GM23248 (cell line): ENCODE measurements at places on chromosomes 4 and X.

DNA sequence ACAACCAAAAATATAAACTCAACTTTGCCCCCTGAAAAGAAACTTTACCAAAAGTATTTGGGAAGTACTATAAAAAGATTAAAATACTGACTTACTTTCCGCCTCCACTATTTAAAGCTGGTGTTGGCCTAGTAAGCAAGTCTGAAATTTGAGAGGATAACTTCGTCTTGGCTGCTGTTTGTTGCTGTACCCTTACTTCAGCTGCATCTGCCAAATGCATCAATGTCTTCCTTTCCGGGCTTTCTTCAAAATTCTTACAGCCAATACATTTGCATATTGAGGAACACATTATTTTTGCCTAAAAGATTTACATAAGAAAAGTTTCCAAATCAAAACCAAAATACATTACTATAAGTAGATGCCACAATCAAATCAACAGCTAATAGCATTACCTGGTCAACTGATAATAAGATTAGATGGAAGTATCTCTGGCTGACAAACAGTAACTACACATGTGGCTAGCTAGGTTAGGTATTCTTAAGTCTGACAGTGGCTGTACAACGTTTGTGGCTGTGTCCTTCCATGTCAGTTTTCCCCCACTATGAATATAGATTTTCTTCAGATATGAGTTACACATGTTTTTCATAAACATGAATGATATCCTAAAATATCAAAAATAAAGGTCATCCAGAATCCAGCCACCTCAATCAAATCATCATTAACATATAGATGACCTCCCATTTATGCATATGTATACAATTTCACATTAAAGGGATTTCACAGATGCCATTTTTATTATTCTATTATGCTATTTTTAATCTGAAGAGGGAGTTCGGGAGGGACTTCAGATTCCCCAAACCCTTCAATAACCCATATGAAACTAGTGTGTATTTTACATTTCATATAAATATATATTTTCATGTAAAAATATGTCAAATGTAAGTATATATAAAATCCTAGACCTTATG, 30.6 kb downstream of the THAP9 start:
- H3K27me3 ChIP-seq, result no peaks in the 10 kb centered on the region
- H3K4me3 ChIP-seq, result no peak overlapping the region
- no peaks in the 10 kb centered on the region for H3K4me1 ChIP-seq
- no peak for DNase-seq
- no peak overlapping the region for H3K27ac ChIP-seq

- no peaks in the 10 kb centered on the region for H3K27me3 ChIP-seq
- H3K4me1 ChIP-seq, result peaks cover 14% of the 10 kb centered on the region
- peak overlapping the region; percentile 22 for H3K4me3 ChIP-seq
- peak; percentile 18 for DNase-seq
- H3K36me3 ChIP-seq, result no peaks in the 10 kb centered on the region
Measured at GRCh38 chr4:119693126-119693525, 64.5 kb upstream of the PDE5A start.

DNA sequence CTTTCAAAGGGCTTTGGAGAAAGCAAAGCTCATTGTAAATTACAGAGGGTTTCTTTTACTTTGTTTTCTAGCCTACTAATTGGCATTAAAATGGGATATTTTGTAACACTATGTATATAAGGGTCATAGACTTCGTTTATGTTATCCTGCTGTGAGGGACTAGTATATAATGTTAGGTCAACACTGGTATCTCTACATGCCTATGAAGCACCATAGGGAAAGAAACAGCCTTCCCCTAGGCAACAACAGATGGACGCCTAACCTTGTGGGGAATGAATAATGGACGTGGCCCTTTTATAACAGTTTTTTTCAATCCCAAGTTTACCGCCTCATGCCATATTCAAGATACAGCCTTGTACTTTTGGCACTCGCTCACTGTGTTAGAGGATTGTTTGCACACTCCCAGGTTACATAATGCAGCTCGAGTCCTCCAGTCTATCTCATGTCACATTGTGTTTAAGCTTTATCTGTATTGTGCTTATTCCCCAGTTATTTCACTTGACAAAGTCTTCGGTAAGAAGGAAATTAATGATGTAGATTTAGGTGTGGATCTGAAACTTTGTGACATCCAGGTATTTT, 711.0 kb downstream of the RPA4 start:
- H3K27ac ChIP-seq, result no peak overlapping the region
- H3K4me3 ChIP-seq, result no peak overlapping the region
- no peak for DNase-seq

DNA sequence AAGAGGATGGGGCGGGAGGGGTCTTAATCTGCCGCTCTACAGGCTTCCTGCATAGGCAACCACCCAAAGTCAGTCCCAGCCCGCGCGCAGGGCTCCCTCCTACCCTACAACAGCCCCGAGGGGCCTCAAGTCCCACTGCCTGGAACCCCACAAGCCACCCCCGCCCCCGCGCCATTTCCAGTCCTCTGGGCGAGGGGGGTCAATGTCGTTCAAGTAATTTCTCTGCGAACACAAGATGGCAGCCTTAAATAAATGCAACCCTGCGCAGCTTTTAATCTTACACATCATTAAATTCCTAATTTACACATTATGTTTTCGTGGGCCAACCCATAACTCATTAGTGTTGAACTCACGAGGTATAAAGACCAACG, 92.9 kb downstream of the BCOR start:
- H3K27me3 ChIP-seq, result no peaks in the 10 kb centered on the region; the same call in 1 of the 2 replicates
- H3K36me3 ChIP-seq, result no peaks in the 10 kb centered on the region
- no peak for DNase-seq
- H3K27ac ChIP-seq, result no peak overlapping the region
- H3K4me3 ChIP-seq, result no peak overlapping the region

DNA sequence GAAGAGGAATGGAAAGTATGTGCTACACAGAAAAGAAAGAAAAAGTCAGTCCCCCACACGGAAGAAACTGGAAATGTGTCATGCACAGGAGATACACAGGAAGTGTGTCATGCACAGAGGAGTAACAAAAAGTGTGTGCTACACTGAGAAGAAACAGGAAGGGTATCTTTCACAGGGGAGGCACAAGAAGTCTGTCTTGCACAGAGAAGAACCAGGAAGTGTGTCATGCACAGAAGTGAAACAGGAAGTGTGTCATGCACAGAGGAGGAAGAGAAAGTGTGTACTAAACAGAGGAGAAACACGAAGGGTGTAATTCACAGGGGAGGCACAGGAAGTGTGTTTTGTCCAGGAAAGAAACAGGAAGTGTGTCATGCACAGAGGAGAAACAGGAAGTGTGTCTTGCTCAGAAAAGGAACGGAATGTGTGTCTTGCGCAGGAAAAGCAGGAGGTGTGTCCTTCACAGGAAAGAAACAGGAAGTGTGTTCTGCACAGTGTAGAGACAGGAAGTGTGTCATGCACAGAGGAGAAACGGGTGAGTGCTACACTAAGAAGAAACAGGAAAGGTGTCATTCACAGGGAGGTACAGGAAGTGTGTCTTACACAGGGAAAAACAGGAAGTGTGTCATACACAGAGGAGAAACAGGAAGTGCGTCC, 527.2 kb upstream of the PRKX start:
- no peaks in the 10 kb centered on the region for H3K36me3 ChIP-seq
- H3K4me1 ChIP-seq, result no peaks in the 10 kb centered on the region
- H3K27ac ChIP-seq, result no peak overlapping the region
- no peak overlapping the region for H3K4me3 ChIP-seq

GRCh38 chr4:176814770-176815169, 22.0 kb upstream of the VEGFC start:
- H3K4me3 ChIP-seq, result peak overlapping the region; percentile 27
- no peaks in the 10 kb centered on the region for H3K27me3 ChIP-seq
- peaks cover 34% of the 10 kb centered on the region for H3K4me1 ChIP-seq
- DNase-seq, result peak; percentile 82

GRCh38 chr4:112881842-112882241, 167.6 kb upstream of the ANK2 start:
- H3K36me3 ChIP-seq, result no peaks in the 10 kb centered on the region
- H3K4me3 ChIP-seq, result peak overlapping the region; percentile 45
- peak; percentile 25 for DNase-seq
- no peaks in the 10 kb centered on the region for H3K4me1 ChIP-seq

GRCh38 chrX:10103023-10103422, 53.8 kb upstream of the CLCN4 start:
- H3K27ac ChIP-seq, result no peak overlapping the region
- DNase-seq, result no peak
- H3K27me3 ChIP-seq, result no peaks in the 10 kb centered on the region
- H3K36me3 ChIP-seq, result no peaks in the 10 kb centered on the region
- no peaks in the 10 kb centered on the region for H3K4me1 ChIP-seq

DNA sequence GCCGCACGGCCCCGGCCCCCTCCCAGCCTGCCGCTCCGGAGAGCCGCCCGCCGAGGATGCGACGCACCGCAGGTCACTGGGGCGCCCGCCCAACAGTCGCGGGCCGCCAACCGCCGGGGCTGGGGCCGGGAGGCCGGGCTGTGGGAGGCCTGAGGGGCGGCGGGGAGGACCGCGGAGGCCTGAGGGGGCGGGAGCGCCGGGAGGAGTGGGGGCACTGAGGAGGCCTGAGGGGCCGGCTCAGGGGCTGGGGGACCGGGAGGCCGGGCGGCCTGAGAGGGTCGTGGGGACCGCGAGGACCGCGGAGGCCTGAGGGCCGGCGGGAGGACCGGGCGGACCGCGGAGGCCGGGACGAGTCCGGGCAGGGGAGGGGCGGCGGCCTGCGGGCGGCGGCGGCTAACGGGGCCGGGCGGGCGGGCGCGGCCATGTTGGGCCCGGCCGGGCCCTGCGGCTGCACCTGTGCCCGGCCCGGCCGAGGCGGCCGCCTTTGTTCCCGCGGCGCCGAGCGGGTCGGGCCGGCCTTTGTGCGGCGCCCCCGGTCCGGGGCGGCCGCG, 353 bp downstream of the NSD2 start:
- H3K36me3 ChIP-seq, result no peaks in the 10 kb centered on the region
- H3K27ac ChIP-seq, result peak overlapping the region; percentile 79
- H3K4me1 ChIP-seq, result peaks cover 25% of the 10 kb centered on the region
- DNase-seq, result peak; percentile 59

GRCh38 chrX:2584251-2585157, 83.7 kb upstream of the DHRSX start:
- no peak overlapping the region for H3K27ac ChIP-seq
- H3K4me1 ChIP-seq, result 0 out of 2 replicates have a peak, but pooled peaks cover 3% of the 10 kb centered on the region
- H3K27me3 ChIP-seq, result peaks cover 40% of the 10 kb centered on the region
- no peak for DNase-seq

GRCh38 chr4:15996773-15997172, 33.8 kb upstream of the FGFBP2 start:
- no peak overlapping the region for H3K4me3 ChIP-seq
- peaks cover 20% of the 10 kb centered on the region; the same call in 1 of the 2 replicates for H3K27me3 ChIP-seq
- H3K27ac ChIP-seq, result no peak overlapping the region
- H3K4me1 ChIP-seq, result no peaks in the 10 kb centered on the region

DNA sequence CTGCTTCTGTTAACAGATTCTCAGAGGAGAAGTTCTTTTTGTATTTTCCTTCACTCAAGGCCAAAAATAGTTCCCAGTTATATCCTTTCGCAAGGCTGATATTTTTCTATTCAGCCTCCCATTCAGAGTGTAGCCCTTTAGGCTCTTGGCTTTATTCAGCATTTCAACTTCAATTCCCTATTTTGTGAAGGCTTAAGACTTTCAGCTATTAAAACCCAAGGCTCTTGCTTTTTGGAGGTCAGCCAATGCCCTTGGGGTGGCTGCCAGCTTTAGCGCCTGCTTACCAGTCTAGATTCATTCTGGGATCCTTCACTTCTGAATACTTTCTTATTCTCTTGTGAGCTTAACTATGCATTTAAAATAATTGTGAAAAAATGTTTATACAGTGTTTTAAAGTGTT, 57.3 kb upstream of the ADGRA3 start:
- no peaks in the 10 kb centered on the region for H3K4me1 ChIP-seq
- no peaks in the 10 kb centered on the region for H3K36me3 ChIP-seq
- H3K27me3 ChIP-seq, result no peaks in the 10 kb centered on the region
- DNase-seq, result no peak
- H3K4me3 ChIP-seq, result no peak overlapping the region
- no peak overlapping the region for H3K27ac ChIP-seq

- no peaks in the 10 kb centered on the region for H3K36me3 ChIP-seq
- H3K4me3 ChIP-seq, result no peak overlapping the region
- H3K27me3 ChIP-seq, result no peaks in the 10 kb centered on the region
- no peak overlapping the region for H3K27ac ChIP-seq
- peak; percentile 59 for DNase-seq
- H3K4me1 ChIP-seq, result peaks cover 32% of the 10 kb centered on the region
Measured at GRCh38 chr4:23937173-23937572, 47.3 kb upstream of the PPARGC1A start.

- no peaks in the 10 kb centered on the region for H3K4me1 ChIP-seq
- no peaks in the 10 kb centered on the region for H3K36me3 ChIP-seq
- H3K27ac ChIP-seq, result no peak overlapping the region
- no peak for DNase-seq
- H3K4me3 ChIP-seq, result no peak overlapping the region
- H3K27me3 ChIP-seq, result no peaks in the 10 kb centered on the region
Measured at GRCh38 chr4:31071508-31072486, 351.6 kb downstream of the PCDH7 start.

DNA sequence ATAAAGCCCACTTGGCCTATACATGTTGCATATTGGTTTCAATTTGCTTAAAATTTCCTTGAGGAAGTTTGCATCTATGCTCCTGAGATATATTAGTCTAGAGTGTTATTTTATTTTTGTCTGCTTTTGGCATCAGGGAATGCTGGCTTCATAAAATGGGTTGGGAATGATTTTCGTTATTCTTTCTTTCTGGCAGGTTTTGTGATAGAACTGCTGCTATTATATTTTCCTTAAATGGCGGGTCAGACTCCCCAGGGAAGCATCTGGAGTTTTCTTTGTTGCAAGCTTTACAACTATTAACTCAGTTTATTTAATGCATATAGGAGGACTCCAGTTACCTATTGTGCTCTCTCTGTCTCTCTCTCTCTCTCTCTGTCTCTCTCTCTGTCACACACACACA, 82.0 kb upstream of the WDR17 start:
- H3K36me3 ChIP-seq, result no peaks in the 10 kb centered on the region
- H3K4me1 ChIP-seq, result no peaks in the 10 kb centered on the region
- no peak for DNase-seq
- H3K4me3 ChIP-seq, result no peak overlapping the region
- no peak overlapping the region for H3K27ac ChIP-seq

DNA sequence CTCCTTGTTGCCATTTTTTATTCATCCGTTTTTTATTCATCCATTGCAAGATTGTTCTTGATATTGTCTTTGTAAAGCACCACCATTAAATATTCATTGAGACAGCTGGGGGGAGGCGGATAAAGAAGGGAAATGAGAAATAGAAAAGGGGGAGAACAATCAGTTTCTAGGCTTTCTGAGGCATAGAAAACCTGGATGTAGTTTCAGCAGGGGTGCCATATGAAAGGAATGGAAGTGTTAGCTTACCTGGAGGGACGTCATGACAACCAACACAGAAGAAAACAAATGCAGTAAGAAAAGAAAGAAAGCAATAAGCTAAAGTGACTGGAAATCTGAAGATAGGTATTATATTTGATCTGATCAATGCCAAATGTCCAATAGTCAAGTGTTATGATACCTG, 276.1 kb downstream of the GASK1B start:
- no peaks in the 10 kb centered on the region for H3K36me3 ChIP-seq
- H3K27ac ChIP-seq, result no peak overlapping the region
- H3K27me3 ChIP-seq, result no peaks in the 10 kb centered on the region
- no peaks in the 10 kb centered on the region for H3K4me1 ChIP-seq
- no peak for DNase-seq
- H3K4me3 ChIP-seq, result no peak overlapping the region

- H3K27ac ChIP-seq, result no peak overlapping the region
- no peak for DNase-seq
- H3K4me3 ChIP-seq, result no peak overlapping the region
- H3K4me1 ChIP-seq, result no peaks in the 10 kb centered on the region
- no peaks in the 10 kb centered on the region for H3K36me3 ChIP-seq
Measured at GRCh38 chrX:136941396-136942337, 61.1 kb upstream of the RBMX start.

- H3K27me3 ChIP-seq, result no peaks in the 10 kb centered on the region
- H3K4me3 ChIP-seq, result no peak overlapping the region
- no peak overlapping the region for H3K27ac ChIP-seq
- H3K4me1 ChIP-seq, result no peaks in the 10 kb centered on the region
- no peak for DNase-seq
Measured at GRCh38 chr4:113404167-113404571, 354.7 kb downstream of the ANK2 start.
